AG10803 (cell line): ENCODE measurements at places on chromosomes 3 and 15.
A peak's percentile ranks its signal among the peaks of the same experiment; 100 is the strongest.

DNA sequence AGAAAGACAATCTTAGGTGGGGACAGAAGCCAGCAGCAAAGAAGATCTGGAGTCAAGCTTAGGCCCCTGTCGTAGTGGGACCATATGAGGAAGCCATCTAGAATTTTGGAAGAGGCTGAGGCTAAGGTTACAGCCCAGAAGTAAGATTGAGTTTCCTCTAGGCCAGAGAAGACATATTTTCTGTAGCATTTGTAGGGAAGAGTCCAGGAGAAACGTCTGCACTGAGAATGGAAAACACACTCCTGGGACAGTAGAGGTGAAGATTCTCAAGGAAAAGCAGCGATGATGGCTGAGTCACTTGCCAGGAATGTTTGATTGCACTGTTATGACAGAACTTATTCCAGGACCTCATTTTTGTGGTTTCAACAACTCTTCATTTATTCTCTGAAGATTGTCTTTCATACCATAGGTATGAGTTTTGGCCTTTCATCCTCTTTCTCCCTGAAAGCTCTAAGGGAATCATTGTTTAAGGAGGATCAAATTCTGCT lies 107.2 kb downstream of the GTPBP8 start:
- DNase-seq: peak; percentile 92

DNA sequence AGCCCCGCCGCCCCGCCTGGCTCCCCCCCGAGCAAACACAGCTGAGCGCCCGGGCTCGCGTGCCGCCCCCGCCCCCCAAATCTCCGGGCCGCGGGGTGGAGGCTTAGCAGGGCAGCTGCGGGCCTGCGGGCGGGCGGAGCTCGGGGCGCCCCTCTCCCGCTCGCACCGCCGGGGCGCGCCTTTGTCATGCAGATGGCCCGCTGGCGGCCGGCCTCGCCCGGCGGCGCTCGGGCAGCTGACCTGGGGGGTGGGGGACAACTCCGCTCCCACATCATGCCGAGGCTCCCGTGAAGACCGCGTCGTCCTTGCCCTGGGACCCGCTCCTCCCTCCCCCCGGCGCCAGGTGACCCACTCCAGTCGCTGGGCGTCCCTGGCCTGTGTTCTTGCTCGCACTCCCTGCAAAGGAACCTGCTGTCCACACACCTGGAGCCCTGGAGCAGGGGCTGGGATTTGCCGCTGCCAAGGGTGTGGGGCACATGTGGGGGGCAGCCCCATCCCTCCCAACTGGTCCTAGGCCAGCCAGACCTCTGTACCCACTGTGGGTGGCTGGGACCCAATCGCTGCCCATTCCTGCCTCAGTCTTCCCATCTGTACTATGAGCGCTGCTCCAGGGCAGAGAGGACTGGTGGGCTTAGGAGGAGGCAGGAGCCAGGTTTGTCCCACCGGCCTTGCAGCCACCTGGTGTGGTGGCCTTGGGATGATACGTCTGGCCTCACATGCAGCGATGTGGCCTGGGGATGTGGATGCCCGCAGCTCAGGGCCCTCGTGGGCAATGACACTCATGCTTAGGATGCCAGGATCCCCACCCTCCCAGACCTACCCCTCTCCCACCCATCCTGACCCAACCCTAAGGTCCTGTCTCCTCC lies 33.5 kb downstream of the DNAJB8 start:
- no peak for DNase-seq

GRCh38 chr3:182802413-182803390 lies 9.4 kb downstream of the ATP11B start:
- no peak for DNase-seq

DNA sequence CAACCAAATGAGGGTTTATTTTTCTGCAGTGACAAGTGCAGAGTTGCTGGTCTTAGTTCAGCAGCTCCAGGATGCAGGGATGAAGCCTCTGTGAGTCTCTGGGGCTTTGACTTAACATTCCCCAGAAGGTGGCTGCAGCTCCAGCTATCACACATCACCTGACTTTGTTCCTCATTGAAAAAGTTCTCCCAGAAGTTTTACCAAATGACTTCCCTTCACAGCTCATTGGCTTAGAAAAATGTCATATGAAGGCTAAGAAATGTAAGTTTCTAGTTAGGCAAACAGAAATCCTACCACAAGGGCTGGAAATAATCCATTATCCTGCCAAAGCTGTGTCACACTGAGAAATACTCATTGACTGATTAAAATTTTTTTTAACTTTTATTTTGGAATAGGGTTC lies 184.9 kb downstream of the MINAR1 start:
- DNase-seq: no peak

DNA sequence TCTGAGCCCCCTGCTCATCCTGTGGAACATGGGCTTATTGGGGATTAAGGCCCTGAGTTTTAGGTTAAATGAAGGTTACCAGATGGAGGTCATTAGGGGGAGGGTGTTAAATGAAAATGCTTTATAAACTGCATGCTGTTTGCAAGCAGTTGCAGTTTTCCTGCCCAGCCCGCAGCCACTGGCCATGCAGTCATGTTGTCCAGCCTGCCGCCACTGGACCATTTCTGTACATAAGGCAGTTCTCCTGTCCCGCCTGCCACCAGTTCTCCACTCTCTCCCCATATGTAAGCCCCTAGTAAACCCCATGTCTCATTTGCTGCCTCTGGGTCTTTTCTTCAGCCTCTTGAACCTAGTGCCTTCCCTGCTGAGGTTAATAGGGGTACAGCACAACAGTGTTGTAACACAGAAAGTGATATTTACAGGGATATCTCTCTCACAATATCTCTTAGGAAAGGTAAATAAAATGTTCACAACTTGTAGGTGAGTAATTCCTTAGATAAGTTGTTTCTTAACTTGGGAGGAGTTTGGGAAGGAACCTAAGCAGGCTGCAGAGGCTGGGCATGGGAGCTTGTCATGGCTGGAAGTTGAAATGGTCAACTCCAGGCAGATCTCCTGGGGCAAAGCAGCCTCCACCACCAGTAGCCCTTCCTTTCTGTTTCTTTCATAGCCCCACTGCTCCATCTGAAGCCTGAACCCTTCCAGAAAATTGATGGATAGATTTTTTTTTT lies 148.2 kb downstream of the CMSS1 start:
- no peak for DNase-seq

DNA sequence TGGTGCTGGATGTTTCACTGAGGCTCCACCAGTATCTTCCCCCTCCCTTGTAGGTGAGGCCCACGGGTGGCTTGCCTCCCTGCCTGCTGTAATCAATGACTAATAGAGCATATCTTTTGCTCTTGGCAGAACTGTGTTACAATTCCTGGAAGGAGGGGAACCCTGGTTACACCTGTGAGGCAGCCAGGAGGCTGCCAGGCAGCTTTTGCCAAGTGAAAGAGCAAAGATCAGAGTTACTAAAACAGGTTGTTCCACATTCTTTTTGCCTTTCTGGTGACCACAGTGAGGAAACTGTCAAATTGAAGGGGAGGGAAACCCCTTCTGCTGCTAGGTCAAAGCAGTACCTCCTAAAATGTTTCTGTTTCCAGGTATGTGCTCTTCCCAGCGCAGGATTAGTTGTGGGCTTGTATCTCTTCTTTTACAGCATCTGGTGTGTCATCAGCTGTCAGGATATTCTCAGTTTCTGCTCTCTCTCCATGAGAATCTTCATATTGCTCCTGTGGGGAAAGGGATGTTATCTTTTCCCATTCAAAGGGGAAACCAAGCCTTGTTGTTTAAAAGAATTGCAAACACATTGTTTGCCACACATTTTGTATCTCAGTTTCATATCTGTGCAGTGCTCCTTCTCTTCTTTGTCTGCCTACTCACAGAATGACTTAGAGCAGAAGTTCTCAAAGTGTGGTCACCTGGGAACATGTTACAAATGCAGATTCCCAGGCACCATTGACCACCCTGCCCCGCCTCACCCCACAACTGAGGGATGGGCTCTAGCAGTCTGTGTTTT lies 137.4 kb upstream of the UMPS start:
- DNase-seq: no peak

GRCh38 chr3:184110316-184110725 lies 13.5 kb downstream of the HTR3E start:
- peak; percentile 11 for DNase-seq

DNA sequence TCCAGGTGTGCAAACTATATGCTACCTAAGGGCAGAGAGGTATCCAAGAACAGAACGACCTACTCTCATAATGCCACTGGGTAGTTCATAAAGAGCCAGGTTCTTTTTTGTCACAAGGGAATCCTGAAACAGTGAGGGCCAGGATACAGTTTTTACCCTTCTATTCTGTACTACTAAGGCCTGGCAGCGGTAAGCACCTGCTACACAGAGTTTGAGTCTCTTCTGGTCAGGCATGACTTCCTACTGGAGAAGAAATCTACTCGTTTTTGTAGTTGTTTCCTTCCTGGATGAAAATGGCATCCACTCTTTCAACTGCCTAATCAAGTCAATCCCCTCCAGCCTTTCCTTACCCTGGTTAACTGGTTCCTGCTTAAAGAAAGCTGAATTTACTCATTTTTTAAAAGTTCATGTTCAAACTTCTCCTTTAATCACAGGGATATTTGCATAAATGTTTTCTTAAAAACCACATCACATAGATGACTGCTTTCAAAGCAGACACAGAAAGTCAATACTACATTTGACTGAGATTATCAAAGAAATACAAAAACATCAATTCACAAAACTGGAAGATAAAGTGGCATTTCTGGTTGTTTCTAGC lies 40.0 kb downstream of the MAP4 start:
- no peak for DNase-seq

GRCh38 chr3:187507266-187507665 lies 139.1 kb downstream of the RTP4 start:
- no peak for DNase-seq

- DNase-seq: no peak
These were observed 34.6 kb downstream of the NR2E3 start for GRCh38 chr15:71844916-71845315.
